ENCODE measurements at places on chromosomes 2 and 18.
A peak's percentile ranks its signal among the peaks of the same experiment; 100 is the strongest.

- DNase-seq = peak; percentile 28
Observed at GRCh38 chr2:239399433-239399920, 1.3 kb downstream of the HDAC4 start.

- DNase-seq = no peak
Observed at GRCh38 chr2:19767899-19768298, 133.9 kb downstream of the TTC32 start.

GRCh38 chr18:46427216-46427995, 229.6 kb downstream of the LOXHD1 start:
- no peak for DNase-seq

- DNase-seq = no peak
Observed at GRCh38 chr2:66084948-66085590, 349.9 kb upstream of the MEIS1 start.

- no peak for DNase-seq
Observed at GRCh38 chr2:79950526-79950925, 354.0 kb downstream of the LRRTM1 start.

- no peak for DNase-seq
Observed at GRCh38 chr2:228611171-228611570, 429.7 kb upstream of the SPHKAP start.

DNA sequence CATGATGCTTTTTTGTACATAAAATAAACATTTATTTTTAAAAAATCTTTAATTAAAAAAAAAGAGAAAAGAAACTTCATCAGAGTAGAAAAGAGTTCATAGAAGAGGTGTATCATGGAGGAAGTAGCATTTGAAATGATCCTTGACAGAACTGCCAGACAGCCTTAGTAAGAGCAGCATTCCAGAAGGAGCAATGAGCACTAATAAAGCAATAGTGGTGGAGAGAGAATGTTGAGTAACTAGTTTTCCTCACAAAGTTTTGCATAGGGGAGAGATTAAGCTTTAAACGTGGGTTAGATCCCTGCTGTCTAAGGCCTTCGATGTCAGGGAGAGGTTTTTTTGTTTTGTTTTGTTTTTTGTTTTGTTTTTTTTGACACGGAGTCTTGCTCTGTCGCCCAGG, 29.8 kb upstream of the METTL21A start:
- DNase-seq = no peak

- no peak for DNase-seq
Observed at GRCh38 chr2:233460726-233461441, 105.7 kb downstream of the USP40 start.

GRCh38 chr2:134275058-134275862, 21.4 kb downstream of the MGAT5 start:
- no peak for DNase-seq

DNA sequence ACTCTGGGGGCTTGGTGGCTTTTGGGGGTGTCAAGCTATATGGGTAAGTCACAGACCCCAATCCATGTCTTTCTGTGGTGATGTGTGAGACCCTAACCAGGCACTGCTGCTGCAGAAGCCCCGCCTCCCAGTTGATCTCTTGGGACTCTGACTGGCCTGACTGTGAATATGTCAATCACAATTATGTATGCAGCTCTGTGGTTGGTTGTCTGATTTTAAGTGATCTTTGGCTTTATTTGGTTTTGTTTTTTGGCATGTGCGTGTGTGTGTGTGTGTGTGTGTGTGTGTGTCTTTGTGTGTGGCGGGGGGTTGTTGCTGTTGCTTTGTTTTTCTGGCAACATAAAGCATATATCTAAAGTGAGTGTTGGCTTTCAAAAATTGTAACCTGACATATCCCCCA, 78.5 kb upstream of the GLS start:
- DNase-seq = no peak

DNA sequence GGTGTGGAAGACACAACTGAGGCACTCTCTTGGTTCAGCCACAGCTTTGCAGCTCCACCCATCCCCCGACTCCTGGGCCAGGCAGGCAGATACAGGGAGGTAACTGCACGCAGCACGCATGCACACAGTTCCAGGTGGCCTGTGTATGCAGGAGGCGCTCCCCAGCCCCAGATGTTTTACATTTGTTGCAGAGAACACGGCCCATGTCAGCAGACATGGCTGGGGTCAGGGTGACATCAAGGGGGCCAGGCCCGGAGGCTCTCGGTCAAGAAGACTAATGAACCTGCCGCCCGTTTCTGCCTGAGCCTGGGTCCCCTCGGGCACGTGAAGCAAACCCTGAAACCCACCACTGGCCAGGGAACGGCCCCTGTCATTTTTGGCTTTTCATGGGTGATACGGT, 57.3 kb downstream of the TWIST2 start:
- DNase-seq = no peak

DNA sequence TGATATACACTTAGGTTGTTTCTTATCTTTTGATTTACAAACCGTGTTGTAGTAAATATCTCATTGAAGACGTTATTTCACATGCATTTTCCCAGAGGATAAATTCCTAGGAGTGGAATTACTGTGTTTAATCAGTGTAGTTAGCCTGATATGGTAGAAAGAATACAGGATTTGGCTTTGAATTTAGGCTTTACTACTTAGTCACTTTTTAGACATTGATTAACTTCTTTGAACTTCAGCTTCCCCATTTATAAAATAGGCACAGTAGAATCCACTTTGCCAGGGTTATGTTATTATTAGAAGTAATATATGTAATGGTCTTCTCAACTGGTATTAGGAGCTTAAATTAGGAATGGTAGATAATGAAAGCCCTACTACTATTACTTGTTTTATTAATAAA, 27.4 kb downstream of the PSMD14 start:
- no peak for DNase-seq

DNA sequence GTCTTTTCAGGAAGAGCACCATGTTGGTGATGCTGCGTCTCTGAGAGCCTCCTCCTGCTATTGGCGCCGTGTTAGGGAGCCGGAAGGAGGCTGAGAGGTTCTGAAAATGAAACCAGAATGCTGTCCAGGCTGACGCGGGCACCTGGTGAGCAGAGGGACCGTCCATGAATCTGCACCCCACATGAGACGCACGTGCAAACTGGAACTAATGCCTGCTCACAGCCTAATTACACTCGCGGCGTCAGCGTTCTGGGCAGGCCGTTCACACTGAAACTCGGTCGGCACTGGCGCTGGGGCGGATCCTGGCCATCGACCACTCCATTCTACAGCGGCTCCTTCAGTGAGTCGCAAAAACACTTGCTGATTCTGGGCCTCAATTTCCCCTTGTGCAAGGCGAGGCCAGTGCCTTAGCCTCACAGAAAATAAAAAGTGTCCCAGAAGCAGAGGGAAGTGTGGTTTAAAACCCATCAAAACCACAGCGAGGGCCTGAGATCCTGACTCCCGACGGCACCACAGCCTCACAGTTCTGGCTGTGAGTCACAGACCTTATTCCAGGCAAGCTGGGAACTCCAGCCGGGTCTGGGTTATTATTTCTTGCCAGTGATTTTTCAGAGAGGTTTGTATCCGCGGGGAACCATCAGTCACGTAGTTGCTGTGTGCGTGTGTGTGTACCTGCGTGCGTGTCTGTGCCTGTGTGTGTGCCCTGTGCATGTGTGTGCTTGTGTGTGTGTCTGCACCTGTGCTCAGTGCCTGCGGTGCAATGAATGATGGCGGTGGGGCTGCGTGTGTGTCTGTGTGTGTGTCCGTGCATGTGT, 49.1 kb upstream of the CTDP1 start:
- no peak for DNase-seq

DNA sequence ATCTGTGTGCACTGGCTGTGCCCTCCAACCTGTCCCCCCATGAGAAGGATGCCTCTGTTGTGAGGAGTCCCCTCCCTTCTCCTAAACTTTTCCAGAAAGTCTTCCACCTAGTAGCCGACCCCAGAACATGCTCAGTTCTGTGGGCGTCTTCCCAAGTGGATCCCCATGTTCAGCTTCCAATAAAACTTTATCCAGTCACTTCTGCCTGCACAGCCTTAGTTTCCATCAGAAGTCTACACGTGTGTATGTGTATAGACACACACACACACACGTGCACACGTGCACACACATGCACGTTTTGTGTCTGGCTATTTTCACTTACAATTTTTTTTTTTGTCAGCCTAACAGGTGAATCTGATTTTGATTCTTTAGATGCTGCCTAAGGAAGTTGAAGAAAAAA, 115.1 kb downstream of the RTP5 start:
- no peak for DNase-seq

- DNase-seq = no peak
Observed at GRCh38 chr18:74791501-74792194, 194.0 kb downstream of the ZNF407 start.

- no peak for DNase-seq
Observed at GRCh38 chr2:176178757-176179295, 9.6 kb upstream of the HOXD1 start.

DNA sequence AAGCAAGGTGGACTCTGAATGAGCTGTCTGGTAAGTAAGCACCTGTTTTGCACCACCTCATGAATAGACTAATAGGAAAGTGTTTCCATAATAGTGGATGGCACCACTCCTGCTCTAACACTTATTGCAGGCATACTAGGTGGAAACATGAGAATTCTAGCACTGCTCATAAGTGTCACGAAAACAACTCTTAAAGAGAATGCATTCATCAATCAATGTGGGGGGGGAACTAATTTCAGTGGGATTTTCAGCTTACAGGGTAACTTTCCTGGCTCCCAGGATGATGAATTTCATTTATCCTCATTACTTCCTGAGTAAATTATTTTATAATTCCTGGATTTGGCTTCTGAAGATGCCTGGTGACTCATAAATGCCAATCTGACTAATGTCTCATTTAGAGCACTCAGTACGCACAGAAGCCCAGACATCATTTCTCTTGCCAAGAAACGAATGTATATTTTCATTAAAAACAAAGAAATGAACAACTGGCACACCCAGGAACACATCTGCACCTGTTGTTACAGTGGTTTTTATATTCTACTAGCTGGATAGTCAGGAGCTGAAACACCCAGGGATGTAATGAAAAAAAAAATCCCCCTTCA, 129.6 kb downstream of the PID1 start:
- DNase-seq = no peak

- DNase-seq = no peak
Observed at GRCh38 chr18:66895631-66896030, 291.7 kb upstream of the CDH19 start.

GRCh38 chr18:77000527-77000926, 132.1 kb downstream of the MBP start:
- peak; percentile 47 for DNase-seq

- no peak for DNase-seq
Observed at GRCh38 chr2:133599811-133600210, 31.5 kb upstream of the NCKAP5 start.

DNA sequence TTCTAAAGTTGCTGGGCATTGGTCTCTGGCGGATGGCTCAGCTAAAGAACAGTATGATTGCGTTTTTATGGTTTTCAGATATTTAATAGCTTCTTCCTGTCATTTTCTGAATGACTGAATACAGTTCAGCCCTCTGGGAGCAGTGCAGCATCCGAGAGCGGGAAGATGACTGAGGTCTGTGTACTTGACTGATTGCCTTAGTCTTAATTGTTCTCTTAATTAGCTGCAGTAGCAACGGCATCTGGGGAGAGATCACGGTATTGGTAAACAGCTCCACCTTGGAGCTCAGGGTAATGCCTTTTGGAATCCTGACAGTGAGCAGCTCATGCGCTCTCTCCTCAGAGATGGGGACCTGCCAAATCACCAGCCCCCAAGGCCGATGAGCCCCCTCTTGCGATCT, 481.4 kb upstream of the SPRED2 start:
- no peak for DNase-seq

DNA sequence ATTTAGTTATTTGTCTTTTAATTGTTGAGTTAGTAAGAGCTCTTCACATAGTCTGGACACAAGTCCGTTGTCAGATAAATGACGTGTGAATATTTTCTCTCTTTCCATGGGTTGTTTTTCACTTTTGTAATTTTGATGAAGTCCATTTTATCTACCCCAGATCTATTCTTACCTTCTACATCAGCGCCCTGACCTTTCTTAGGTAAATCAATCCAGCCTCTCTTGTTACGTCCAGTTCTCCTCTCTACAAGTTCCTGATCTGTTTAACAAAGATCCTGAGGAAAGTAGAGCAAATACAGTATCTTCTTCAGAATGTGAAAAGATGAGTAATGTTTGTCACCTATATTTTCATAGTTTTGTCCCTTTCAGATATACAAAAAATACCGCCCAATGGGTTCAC, 66.9 kb downstream of the MOGAT1 start:
- DNase-seq = no peak

GRCh38 chr18:52815651-52816050, 475.7 kb downstream of the DCC start:
- no peak for DNase-seq

DNA sequence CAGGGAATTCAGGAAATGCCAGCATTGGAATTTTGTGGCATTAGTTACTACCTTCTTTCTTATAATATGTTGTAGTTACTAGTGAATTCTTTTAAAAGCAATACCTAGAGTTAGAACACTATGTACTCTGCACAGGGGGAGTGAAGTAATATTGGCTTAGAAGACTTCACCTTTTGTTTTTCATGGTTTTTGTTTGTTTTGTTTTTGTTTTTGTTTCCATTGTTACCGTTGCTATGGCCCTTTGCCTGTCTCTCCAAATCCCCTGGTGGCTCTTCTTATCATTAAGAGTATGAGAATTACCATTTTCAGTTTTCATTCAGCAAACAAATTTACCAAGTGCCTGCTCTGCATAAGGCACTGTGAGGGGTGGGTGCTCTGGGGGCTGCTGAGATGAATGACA, 160.1 kb downstream of the HAUS1 start:
- no peak for DNase-seq

GRCh38 chr2:100350661-100351185, 28.4 kb upstream of the LONRF2 start:
- no peak for DNase-seq

- no peak for DNase-seq
Observed at GRCh38 chr2:168211664-168212163, 35.7 kb downstream of the STK39 start.

All from activated T-cell treated with anti-CD3 and anti-CD28 coated beads, Interleukin-2, amount 50 U/mL, for 4 hours (primary cell).